ENCODE measurements at places on chromosomes 12 and 14.
A peak's percentile ranks its signal among the peaks of the same experiment; 100 is the strongest.

DNA sequence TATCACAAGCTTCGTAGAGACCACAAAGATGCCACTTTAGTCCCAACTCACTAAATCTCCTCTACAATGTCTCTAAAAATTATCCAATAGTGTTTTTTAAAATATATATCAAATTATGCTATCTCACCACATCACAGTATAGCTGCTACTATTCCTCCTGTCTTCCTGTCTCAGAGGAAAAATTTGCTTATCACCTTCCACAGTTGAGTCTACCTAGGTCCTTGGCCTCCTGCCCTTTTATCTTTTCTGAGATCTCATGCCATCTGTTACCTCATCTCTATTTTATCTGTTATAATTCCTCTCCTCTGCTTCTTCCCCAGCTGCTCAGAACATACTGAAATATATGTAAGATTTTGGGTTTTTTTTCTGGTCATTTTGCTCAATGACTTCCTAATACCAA is 568.2 kb downstream of the DIO2 start:
- DNase-seq, result no peak

DNA sequence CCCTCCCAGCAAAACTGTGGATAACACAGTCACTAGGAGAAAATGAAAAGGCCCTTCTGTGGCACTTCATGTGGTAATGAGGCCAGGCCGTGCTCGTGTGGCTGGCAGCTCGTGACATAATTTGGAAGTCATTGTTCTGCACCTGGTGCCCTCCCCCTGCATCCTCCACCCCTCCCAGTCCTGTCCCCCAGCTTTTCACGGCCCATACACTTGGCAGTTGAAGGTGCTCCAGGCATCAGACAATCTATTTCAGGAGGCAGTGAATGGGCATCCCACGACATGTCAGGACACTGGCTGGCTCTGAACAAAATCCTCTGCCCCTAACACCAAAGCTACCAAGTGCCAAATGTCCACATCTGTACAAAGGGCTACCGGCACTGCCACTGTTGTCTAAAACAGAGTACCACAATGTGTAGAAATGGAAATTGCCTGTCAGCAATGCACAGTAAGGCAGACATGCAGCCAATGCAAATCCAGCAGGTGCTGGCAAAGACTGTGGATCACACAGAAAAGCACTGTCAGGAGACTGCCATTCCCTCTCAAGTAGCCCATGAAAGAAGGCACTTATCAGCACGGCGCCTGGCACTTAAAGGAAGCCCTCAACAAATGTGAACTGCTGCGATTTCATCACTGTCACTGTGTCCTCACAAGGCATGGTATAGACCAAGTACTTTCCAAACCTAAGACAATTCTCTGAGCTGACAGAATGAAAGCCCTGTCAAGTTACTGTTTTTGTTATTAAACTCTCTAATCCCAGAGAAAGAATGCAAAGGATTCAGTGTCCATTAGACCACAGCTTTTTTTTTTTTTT is 39.1 kb downstream of the CORO1C start:
- DNase-seq, result no peak

- DNase-seq, result no peak
These were observed 19.6 kb downstream of the PIWIL1 start for GRCh38 chr12:130357241-130357640.

DNA sequence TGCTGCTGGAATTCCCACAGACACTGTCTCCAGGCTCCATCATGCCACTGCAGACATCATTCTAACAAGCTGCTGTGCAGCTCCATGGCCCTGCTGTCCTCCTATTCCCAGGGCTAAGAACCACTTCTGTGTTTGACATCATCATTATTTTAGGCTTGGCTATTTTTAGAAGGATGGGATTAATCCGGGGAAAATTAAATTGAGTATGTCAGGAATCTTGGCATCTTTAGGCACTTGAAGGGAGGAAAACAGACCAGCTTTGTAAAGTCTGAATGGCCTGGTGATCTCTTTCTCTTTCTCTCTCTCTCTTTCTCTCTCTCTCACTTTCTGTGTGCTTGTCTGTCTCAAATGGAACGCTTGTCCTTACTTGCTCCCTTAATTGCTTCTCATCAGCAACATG is 568.3 kb upstream of the FLRT2 start:
- no peak for DNase-seq

GRCh38 chr12:132458846-132459641 is 30.9 kb upstream of the FBRSL1 start:
- DNase-seq, result no peak

DNA sequence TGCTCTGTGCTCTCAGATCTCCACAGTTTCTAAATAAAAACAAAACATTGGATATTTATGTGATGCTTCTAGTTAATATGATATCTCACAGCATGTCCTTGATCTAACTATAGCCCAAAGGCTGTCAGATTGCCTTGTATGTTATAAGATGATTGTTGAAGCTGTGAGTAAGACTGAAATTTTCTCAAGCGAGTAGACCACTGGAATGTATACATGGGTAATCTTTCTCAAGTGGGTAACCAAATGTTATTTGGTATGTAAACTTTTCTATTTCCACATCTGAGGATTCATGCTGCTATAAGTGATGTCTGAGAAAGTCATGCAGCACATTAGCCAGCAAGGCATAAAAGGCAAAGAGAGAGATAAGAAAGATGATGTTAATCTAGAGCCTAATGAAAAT is 886.7 kb downstream of the NRXN3 start:
- DNase-seq, result no peak

GRCh38 chr12:27015730-27016076 is 1.5 kb upstream of the TM7SF3 start:
- peak; percentile 79 for DNase-seq

- DNase-seq, result no peak
These were observed 4.1 kb downstream of the KRT85 start for GRCh38 chr12:52363111-52363679.

- DNase-seq, result no peak
These were observed 172.5 kb downstream of the SLC38A4 start for GRCh38 chr12:46653311-46653710.

GRCh38 chr12:124898923-124899294 is 15.5 kb downstream of the UBC start:
- no peak for DNase-seq

DNA sequence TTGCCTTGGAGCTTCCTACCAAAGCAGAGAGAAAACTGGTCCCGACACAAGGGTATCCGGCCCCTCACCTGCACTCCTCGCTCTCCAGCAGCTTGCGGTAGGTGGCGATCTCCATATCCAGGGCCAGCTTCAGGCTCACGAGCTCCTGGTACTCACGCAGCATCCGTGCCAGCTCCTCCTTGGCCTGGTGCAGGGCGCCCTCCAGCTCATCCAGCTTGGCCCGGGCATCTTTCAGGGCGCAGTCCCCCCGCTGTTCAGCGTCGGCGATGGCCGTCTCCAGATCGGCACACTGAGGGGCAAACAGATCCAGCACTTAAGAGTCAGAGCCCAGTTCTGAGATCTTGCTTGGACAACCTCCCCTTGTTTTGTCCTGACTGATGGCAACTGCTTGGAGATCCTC is 13.7 kb downstream of the KRT72 start:
- no peak for DNase-seq

GRCh38 chr14:23569443-23570151 is 2.0 kb upstream of the AP1G2 start:
- no peak for DNase-seq

GRCh38 chr12:12534166-12534866 is 28.3 kb downstream of the DUSP16 start:
- DNase-seq, result peak; percentile 19

DNA sequence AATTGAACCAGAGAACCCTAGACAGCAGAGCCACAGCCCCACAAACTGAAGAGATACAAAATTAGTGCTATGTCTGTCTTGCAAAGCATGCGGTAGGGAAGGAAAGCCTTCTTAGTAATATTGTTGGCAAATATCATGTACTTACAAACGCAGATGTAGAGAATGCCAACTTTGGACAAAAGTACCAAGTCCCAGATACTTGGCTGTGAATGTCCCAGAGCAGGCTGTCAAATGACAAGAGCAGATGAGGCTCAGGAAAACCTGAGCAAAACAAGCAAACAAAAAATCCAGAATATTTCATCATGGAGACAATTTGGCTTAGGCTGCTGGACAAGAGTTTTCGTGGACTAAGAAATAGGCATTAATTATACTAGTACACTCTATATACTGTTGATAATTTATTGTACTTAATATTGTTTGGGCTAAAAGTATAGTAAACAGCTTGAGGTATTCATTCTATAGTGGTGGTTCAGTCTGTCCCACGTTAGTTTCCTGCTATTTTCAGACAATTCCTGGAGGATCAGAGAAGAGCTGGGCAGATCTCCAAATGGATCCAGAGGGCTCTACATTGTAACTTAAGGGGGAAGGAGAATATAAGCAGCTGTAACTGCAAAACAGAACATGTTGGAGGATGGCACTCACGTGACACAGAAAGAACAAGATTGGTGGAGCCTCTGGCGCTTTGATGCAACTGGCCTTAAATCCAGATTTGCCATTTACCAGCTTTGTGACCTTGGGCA is 329.8 kb downstream of the ATP23 start:
- DNase-seq, result no peak

DNA sequence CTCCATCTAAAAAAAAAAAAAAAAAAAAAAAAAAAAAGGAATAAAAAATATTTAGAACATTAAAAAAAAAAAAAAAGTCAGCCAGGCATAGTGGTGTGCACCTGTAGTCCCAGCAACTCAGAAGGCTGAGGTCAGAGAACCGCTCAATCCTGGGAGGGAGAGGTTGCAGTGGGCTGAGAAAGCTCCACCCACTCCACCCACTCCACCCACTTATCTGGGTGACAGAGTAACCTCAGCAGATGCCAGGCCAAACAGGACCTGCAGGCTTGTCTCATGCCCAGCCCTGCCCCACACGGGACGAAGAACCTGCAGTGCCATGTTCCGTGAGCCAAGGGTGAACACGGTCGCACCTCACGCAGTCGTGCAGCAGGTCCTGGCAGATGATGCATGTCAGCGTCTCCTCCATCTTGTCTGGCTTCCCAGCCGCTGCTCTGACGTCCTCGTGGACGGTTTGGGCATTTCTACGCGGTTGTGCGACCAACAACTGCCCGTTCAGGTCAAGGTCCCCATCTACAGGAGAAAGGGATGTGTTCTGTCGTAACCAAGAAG is 28.6 kb downstream of the CHFR start:
- no peak for DNase-seq

GRCh38 chr12:100995771-100996170 is 201.2 kb downstream of the ANO4 start:
- DNase-seq, result no peak

GRCh38 chr12:617304-617915 is 45.8 kb downstream of the NINJ2 start:
- DNase-seq, result peak; percentile 41
